Myocyte (in vitro differentiated cells): ENCODE measurements at places on chromosomes 5 and 9. TPM values are rescaled to one million over a fixed set of nuclear protein-coding genes. Genes with fewer than 3 reads are reported as not detected.
A peak's percentile ranks its signal among the peaks of the same experiment; 100 is the strongest.

Gene INSYN2B
- 0.24 and 0.26 TPM in 2 replicates for total RNA-seq

Gene MAP1B
- 60.3 and 113 TPM in 2 replicates for total RNA-seq

Gene SH3RF2
- 1.1 and 1.9 TPM in 2 replicates for total RNA-seq

Gene EGFL7
- 6.0 and 7.0 TPM in 2 replicates for total RNA-seq

Gene IFNA21
- total RNA-seq = not detected in 2 replicates

Gene SH3GL2
- not detected in 2 replicates for total RNA-seq

Gene PALM2AKAP2
- total RNA-seq = 24.1 and 26.6 TPM in 2 replicates

Gene GNG10
- 62.6 and 64.2 TPM in 2 replicates for total RNA-seq

GRCh38 chr5:112738191-112738560 lies 491 bp downstream of the APC start:
- DNase-seq = peak; percentile 17

DNA sequence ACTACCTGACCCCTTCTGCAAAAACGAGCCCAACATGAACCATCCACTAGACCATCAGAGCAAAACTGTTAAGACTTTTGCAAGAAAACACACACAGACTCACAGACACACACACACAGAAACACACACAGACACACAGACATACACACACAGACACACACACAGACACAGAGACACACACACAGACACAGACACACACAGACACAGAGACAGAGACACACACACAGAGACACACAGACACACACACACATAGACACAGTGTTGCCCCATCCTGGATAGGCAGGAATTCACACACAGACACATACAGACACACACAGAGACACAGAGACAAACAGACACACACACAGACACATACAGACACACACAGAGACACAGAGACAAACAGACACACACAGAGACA lies 52.5 kb downstream of the NACC2 start:
- DNase-seq = no peak

DNA sequence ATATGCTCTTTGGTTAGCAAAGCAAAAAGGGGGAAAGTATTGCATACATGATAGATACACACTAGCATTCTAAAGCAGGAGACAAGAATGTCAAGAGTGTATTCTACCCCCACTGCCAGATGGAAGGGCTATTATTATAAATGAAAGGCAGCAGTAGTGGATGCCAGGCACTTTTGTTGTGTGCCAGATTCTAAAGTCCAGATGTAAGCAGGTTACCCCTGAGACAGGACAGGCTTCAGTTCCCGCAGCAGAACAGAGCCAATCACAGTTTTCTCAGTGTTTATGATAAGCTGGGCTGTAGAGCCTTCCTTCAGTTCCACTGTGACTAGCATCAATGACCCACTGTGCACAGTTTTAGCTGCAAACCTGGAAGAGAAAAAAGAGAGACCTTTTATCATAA lies 226.6 kb upstream of the TBCA start:
- DNase-seq = no peak

- no peak for DNase-seq
Measured at GRCh38 chr9:97640325-97640724, 6.7 kb downstream of the NCBP1 start.

GRCh38 chr9:97788763-97789663 lies 64.0 kb upstream of the FOXE1 start:
- DNase-seq = no peak

DNA sequence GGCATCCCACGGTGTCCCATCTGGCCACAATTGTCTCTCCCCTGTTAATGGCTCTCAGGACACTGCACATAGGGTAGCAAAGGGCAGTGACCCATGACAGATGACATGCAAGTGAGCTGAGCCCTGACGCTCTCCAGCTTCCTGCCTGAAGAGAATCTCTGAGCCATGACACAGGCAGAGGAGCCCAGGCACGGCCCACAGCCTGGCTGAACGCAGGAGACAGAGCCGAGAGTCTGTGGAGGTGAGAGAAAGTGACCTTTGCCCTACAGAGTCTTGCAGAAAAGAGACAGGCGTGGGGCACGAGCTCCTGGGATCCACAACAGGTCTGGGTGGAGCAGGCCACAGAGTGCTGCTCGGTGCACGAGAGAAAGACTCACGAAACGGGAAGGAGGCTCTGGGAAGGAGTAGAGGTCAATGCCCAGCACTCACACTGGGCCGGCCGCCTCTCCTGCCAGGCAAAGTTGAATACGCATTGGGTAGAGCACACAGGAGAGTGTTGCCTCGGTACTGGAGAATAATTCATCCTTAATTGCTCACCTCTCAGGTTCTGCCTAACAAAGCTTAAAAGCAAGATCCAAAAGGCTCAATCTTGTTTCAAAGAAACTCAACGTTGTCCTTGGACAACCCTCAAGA lies 90.3 kb downstream of the MRPL36 start:
- no peak for DNase-seq

- DNase-seq = peak; percentile 14
Measured at GRCh38 chr9:99345942-99346341, 123.9 kb downstream of the SEC61B start.

GRCh38 chr9:21432672-21433425 lies 7.4 kb upstream of the IFNA1 start:
- no peak for DNase-seq

DNA sequence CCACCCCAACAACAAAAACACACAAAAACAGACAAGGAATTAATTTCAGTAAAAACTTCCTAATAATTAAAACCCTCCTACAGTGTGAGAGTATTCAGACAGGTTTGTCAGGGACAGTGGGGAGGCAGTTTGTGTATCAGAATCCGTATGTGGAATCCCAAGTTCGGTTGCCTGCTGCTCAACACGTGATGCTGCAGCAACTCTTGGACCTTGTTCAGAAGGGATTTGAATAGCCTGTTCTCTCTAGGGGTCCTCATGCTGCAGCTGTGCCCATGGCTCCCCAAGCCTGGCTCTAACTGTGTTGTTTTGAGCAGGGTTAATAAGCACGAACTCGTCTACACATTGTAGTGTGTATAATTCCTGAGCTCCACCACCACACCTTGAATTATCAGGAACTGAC lies 28.7 kb downstream of the TLE4 start:
- no peak for DNase-seq

- no peak for DNase-seq
Measured at GRCh38 chr5:134502259-134502658, 23.2 kb upstream of the JADE2 start.

DNA sequence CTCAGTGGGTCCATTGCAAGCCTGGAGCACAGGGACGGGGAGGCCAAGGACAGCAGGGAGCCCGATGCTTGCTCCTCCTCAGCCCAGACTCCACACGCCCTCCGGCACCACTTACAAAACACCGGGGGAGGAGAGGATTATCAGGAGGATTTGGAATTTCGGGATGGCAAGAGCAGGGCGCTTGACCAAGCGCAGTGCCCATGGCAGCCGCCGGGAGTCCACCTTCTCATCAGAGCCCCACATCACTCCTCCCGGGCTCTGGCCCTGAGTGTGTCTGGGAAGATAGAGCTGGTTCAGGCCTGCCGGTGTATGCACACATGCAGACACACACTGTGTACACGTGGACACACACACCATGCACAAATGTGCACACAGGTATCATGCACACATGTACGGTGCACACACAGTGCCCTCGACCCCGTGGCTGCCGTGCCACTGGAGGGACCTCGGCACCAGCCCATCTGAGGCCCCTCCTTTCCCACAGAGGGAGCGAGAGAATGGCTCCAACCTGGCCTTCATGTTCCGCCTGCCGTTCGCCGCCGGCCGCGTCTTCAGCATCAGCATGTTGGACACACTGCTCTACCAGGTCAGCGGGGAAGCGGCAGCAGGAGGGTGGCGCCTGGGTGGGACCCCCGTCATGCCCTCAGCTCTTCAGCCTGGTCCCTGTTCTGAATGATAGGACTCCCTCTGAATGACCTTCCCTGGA lies 81.7 kb downstream of the KCNT1 start:
- DNase-seq = no peak

DNA sequence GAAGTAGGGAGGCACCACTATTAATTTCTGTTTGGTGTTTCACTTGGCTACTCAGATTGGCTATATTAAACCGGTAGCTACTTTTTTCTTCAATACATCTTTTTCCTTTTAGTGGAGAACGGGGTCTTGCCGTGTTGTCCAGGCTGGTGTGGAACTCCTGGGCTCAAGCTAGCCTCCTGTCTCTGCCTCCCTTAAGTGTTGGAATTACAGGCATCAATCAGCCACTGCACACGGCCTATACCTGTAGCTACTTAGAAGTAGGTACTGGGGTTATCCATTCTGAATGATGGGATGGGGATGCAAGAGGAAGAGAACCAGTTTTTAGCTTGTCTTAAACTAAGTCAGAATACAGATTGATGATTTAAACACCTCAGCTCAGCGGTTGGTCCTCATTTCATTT lies 1.7 kb downstream of the UBE2D2 start:
- no peak for DNase-seq

GRCh38 chr5:134772461-134773125 lies 14.0 kb downstream of the DDX46 start:
- DNase-seq = no peak

GRCh38 chr5:176519810-176520720 lies 17.1 kb downstream of the RNF44 start:
- no peak for DNase-seq

GRCh38 chr9:129182625-129183494 lies 4.8 kb upstream of the IER5L start:
- peak; percentile 26 for DNase-seq

DNA sequence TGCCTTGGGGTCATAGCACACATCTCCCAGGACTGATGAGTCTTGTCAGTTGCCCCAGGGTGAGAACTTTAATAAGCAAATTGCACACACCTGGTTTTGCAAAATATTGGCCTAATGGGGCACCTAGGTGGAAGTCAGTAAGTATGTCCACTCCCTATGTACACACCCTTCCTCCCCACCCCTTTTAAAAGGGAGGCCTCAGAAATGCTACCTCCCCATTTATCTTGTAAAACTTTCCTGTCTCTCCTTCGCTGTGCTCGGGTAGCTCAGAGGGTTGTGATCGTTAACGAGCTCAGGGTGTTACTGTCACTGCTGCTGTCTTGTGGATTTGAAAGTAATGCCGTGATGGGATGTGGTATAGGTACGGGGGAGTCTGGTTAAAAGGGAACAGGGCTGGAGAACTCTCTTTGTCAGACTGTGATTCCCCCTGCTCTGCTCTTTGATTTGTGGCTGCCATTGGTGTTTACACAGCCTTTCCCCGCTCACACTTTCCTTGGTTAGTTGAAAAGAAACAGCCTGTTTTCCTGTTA lies 26.2 kb downstream of the ZNF462 start:
- no peak for DNase-seq

GRCh38 chr5:126969548-126969947 lies 60.8 kb downstream of the MARCHF3 start:
- no peak for DNase-seq

DNA sequence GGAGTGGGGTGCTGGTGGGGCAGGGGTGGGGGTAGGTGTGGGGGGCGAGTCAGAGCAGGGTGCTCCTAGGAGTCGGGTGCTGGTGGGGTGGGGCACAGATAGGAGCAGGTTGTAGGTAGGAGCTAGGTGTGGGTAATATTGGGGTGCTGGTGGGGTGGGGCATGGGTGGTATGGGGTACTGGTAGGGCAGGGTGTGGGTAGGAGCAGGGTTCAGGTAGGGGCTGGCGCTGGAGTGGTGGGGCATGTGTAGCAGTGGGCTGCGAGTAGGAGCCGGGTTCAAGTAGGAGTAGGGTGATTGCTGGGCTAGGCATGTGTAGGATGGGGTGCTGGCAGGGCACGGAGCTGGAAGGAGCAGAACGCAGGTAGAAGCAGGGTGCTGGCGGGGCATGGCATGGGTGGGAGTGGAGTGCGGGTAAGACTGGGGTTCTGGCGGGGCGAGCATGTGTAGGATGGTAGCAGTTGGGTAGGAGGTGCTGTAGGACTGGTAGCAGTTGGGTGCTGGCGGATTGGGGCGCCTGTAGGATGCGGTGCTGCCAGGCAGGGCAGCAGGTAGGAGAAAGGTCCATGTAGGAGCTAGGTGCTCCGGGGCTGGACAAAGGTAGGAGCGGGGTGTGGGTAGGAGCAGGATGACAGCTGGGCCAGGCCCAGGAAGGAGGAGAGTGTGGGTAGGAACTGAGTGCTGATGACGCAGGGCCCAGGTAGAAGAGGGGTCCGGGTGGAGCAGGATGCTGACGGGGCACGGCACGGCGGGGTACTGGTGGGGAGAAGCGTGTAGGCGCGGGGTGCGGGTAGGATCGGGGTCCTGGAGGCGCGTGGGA lies 105.5 kb upstream of the SIMC1 start:
- DNase-seq = no peak

- DNase-seq = peak; percentile 67
Measured at GRCh38 chr9:36214571-36214970, 23.9 kb downstream of the CLTA start.

GRCh38 chr5:123199527-123199926 lies 110.5 kb downstream of the PRDM6 start:
- no peak for DNase-seq

DNA sequence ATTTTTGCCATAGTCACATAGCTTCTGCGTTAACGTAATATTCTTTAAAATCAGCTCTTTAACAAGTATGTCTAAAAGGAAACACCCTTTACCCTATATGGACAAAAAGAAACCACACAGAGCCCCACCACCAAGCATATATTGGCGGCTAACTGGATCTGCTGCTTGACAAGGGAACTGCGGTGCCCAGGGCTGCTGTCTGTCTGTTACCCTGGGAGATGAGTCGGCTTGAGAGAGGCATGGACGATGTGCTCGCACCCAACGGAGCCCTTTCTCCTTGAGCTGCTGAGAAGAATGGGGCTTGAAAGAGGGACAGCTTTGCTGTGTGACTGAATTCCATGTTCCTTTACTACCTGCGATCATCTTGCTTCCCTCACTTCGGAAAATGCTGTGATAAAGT lies 158.6 kb upstream of the SHB start:
- DNase-seq = no peak

DNA sequence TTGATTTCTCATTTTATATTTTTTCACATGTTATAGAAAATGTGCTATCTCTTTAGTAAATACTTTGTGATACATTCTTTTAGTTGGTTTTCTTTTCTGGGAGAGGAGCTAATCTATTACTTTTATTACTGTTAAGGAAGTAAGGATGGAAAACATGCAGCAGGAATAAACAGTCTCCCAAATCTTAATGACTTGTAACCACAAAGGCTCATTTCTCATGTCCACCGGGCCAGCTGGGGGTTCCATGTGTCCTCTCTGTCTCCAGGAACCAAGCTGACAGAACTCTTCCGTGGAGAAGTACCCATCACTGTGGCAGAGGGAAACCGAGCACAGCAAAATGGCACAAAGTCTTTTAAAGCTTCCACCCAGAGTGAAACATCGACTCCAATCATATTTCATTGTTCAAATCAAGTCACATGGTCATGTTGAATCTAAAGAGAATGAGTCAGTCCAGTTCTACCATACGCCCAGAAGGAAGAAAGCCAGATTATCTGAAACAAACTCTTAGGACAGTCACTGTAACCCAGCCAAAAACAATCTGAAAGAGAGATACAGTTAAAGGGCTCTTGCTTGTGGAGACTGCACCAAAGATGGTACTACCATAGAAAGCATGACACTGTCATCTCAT lies 97.1 kb upstream of the CDH6 start:
- no peak for DNase-seq
